ENCODE measurements at places on chromosomes 12 and 14. TPM values are rescaled to one million over a fixed set of nuclear protein-coding genes. Genes with fewer than 3 reads are reported as not detected.
A peak's percentile ranks its signal among the peaks of the same experiment; 100 is the strongest.

DNA sequence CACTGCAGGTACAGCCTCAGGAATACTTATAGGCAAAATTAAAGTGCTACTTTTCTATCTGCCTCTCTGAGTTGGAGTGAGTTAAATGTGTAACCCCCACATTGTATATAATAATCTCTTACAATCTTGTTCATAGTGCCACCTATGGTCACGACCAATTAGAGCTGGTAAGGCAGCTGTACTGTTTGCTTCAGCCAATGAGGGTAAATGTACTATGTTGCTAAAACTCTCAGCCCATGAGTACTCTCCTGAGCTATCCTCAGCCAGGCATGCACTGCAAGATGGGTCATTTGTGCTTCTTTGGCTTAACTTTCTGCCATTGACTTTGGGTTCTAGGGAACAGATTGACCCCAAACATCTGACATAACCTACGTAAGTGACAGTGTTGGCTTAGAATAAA lies 15.0 kb upstream of the MDM2 start:
- H3K36me3 ChIP-seq = no peaks in the 10 kb centered on the region
- H3K27ac ChIP-seq = no peak overlapping the region
- H3K4me3 ChIP-seq = no peak overlapping the region
- DNase-seq = no peak
- no peaks in the 10 kb centered on the region for H3K27me3 ChIP-seq
- peaks cover under 1% of the 10 kb centered on the region for H3K4me1 ChIP-seq

GRCh38 chr12:128551266-128551665 lies 272.5 kb downstream of the SLC15A4 start:
- no peak overlapping the region for H3K27ac ChIP-seq
- no peak for DNase-seq
- H3K36me3 ChIP-seq = no peaks in the 10 kb centered on the region
- H3K4me3 ChIP-seq = no peak overlapping the region
- no peaks in the 10 kb centered on the region for H3K4me1 ChIP-seq

GRCh38 chr14:100790502-100791347 lies 35.2 kb upstream of the MEG3 start:
- no peaks in the 10 kb centered on the region for H3K4me1 ChIP-seq
- H3K27ac ChIP-seq = no peak overlapping the region

DNA sequence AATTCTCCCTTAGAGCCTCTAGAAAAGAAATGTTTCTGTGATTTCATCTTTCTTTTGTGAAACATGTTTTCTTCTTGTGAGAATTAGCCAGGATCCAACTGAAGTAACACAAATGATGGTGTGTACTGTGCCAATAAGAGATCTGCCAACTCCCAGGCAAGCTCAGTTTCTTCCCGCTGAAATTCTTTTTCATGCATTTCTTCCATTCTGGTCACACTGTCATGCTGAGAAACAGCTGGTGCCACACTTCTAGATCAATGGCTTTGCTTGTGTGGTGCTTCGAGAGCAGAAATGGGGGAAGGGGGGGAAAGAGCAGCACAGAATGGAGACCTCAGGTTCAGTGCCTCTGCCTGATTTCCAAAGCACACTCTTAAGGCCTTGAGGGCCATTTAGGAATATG lies 41.4 kb upstream of the FGF6 start:
- H3K36me3 ChIP-seq = peaks cover 39% of the 10 kb centered on the region
- no peak overlapping the region for H3K27ac ChIP-seq
- H3K27me3 ChIP-seq = no peaks in the 10 kb centered on the region
- no peak for DNase-seq
- no peaks in the 10 kb centered on the region for H3K4me1 ChIP-seq
- no peak overlapping the region for H3K4me3 ChIP-seq

GRCh38 chr14:99790978-99791376 lies 2.2 kb upstream of the EML1 start:
- H3K4me1 ChIP-seq = peaks cover 92% of the 10 kb centered on the region
- no peak overlapping the region for H3K4me3 ChIP-seq
- DNase-seq = no peak
- no peaks in the 10 kb centered on the region for H3K27me3 ChIP-seq
- H3K27ac ChIP-seq = peak overlapping the region; percentile 93

Gene PIANP
- total RNA-seq = 1.8 TPM

DNA sequence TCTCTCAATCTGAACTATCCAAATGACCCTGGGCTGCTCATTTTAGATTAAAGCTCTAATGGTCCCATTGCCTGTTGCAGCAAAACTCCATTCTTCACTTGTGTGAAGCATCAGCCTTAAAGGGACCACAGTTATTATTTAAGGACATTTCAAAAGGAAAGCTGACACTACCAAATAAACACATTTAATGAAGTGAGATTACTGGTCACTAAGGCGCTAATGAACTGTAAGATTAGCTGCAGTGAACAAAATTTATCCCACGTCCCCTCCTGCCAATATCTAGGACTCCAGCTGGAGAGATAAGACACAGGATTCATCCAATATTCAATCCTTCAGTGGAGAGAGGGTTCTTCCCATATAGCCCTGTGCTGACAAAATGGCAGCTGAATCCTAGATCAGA lies 1029.2 kb upstream of the SEL1L start:
- no peaks in the 10 kb centered on the region for H3K36me3 ChIP-seq
- no peak overlapping the region for H3K4me3 ChIP-seq
- no peaks in the 10 kb centered on the region for H3K27me3 ChIP-seq
- no peak for DNase-seq
- H3K4me1 ChIP-seq = no peaks in the 10 kb centered on the region

- no peak overlapping the region for H3K27ac ChIP-seq
- H3K4me3 ChIP-seq = no peak overlapping the region
- peaks cover 3% of the 10 kb centered on the region for H3K4me1 ChIP-seq
- no peaks in the 10 kb centered on the region for H3K27me3 ChIP-seq
- no peaks in the 10 kb centered on the region for H3K36me3 ChIP-seq
Measured at GRCh38 chr14:29851397-29851796, 76.2 kb downstream of the PRKD1 start.

Gene GRIP1
- 13.3 TPM for total RNA-seq

DNA sequence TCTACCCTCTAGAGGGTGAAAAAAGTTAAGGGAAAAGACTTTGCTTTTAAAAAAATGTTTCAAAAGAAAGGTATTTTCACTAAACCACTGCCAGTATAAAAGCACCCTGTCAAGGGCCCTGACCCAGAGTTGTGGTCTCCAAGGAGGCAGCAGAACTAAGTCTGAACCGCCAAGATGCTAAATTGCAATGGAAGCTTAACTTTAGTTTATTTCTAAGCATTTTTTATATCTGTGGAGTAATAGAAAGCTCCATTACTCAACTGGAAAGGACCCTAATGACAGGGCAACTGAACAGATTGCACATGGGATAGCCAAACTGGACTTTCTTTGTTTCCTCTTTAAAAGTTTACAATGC lies 379.8 kb downstream of the NAV3 start:
- no peaks in the 10 kb centered on the region for H3K27me3 ChIP-seq
- no peak overlapping the region for H3K27ac ChIP-seq
- H3K4me1 ChIP-seq = no peaks in the 10 kb centered on the region
- H3K36me3 ChIP-seq = no peaks in the 10 kb centered on the region

- H3K4me3 ChIP-seq = no peak overlapping the region
- no peaks in the 10 kb centered on the region for H3K4me1 ChIP-seq
- peaks cover 24% of the 10 kb centered on the region for H3K27me3 ChIP-seq
Measured at GRCh38 chr12:117300174-117300573, 61.3 kb downstream of the NOS1 start.

DNA sequence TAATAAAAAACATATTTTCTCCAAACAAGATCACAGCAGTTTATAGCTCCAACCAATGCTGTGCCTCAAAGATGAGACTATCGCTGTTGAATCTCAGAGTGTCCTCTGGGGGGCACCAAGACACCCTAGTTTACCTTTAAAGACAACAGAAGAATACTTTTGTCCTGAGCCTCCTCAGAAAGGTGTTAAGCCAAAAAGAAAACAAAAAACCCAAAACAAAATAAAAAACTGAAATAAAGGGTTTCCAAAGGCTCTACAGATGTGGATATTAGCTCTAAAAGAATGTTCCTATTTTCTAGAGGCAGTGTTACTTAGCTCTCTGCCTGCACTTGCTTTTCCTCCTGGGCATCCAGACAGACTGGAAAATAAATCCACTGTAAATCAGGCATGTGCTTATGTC lies 86.9 kb upstream of the TTC7B start:
- peaks cover 43% of the 10 kb centered on the region for H3K36me3 ChIP-seq
- DNase-seq = no peak
- peaks cover 8% of the 10 kb centered on the region for H3K4me1 ChIP-seq

GRCh38 chr14:55160989-55161388 lies 30.4 kb downstream of the DLGAP5 start:
- no peaks in the 10 kb centered on the region for H3K36me3 ChIP-seq
- no peaks in the 10 kb centered on the region for H3K27me3 ChIP-seq
- no peaks in the 10 kb centered on the region for H3K4me1 ChIP-seq

Gene TCL1A
- not detected for total RNA-seq

Gene INHBE
- total RNA-seq = not detected

DNA sequence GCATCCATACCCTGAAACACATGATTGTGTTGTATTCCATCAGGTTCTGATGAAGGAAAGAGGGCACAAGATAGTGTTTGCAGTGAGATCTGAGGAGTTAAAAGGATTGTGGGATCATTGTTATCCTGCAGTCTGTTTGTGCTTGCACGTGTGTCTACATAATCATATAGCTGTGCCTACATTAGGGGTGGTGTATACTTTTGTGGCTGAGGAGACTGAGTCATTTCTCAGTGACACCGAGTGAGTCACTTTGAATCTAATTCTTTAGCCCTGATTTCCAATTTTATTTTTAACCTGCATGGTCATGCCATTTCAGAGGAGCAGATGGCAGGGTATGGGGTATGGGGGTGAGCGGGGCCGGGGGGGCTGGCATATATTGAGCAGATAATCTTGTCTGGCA lies 133.2 kb downstream of the ANO4 start:
- no peak overlapping the region for H3K4me3 ChIP-seq
- no peak for DNase-seq
- no peak overlapping the region for H3K27ac ChIP-seq
- no peaks in the 10 kb centered on the region for H3K4me1 ChIP-seq
- H3K27me3 ChIP-seq = no peaks in the 10 kb centered on the region

GRCh38 chr14:46368275-46368674 lies 283.3 kb downstream of the RPL10L start:
- H3K27ac ChIP-seq = no peak overlapping the region
- DNase-seq = no peak
- H3K36me3 ChIP-seq = no peaks in the 10 kb centered on the region
- no peaks in the 10 kb centered on the region for H3K4me1 ChIP-seq

DNA sequence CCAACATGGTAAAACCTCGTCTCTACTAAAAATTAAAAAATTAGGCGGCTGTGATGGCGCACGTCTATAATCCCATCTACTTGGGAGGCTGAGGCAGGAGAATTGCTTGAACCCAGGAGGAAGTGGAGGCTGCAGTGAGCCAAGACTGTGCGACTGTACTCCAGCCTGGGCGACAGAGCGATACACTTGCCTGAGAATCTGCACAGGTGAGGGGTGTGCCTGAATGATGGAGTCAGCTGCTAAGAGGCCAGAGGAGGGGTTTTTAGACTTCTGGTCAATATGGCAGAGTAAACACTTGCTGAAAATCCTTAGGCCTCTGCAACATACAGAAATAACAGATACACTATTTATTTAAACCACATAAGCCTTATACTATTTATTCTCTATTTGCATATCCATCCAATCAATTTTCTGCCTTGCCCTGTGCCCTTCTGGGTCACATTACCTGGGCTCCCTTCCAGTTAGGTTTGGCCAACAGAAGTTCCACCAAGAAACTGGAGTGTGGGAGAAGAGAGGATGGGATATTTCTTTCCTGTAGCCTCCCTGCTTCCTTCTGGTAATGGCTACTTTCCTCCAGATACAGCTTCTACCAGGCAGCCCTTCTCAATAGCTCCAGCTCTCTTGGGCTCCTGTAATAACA lies 117.6 kb downstream of the EFCAB11 start:
- no peaks in the 10 kb centered on the region for H3K36me3 ChIP-seq
- no peaks in the 10 kb centered on the region for H3K27me3 ChIP-seq
- no peak overlapping the region for H3K4me3 ChIP-seq
- H3K27ac ChIP-seq = no peak overlapping the region
- no peaks in the 10 kb centered on the region for H3K4me1 ChIP-seq
- no peak for DNase-seq

DNA sequence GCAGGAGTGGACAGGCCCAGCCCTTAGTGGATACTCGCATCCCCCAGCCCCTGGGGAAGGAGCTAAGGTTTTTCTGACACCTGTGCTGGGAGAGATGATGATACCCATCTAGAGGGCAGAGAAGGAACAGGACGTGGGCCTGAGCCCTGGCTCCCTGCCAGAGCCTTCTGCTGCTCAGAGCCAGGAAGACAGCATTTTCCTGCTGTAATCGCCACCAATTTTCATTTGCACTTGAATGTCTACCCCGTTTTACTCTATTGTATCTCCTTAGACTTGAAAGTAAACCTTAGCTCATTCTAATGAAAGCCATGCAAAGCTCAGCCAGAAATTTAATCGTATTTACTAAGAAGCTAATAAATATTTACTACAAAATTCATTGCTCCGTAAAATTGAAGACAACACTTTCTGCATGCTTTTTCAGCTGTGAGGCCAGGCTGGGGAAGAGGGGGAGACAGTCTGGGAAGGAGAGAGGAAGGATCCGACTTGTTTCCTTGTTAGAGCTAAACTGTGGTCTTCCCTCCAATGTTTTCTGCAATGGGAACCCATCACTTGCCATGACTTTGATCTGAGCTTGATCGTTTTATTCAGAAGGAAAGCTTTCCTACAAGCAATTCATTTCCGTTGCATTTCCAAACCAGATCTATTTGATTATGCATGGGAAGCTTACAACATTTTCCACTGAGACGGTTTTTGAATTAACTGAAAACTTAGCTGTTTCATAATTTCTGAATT lies 17.6 kb upstream of the TRAF3 start:
- no peaks in the 10 kb centered on the region for H3K36me3 ChIP-seq
- H3K27ac ChIP-seq = no peak overlapping the region
- no peak for DNase-seq
- peaks cover 8% of the 10 kb centered on the region for H3K4me1 ChIP-seq
- H3K4me3 ChIP-seq = no peak overlapping the region
- no peaks in the 10 kb centered on the region for H3K27me3 ChIP-seq

GRCh38 chr12:107094183-107094448 lies 767 bp upstream of the CRY1 start:
- H3K4me3 ChIP-seq = peak overlapping the region; percentile 92
- H3K4me1 ChIP-seq = peaks cover 18% of the 10 kb centered on the region
- peak; percentile 92 for DNase-seq
- H3K27me3 ChIP-seq = no peaks in the 10 kb centered on the region

- H3K27me3 ChIP-seq = no peaks in the 10 kb centered on the region
Measured at GRCh38 chr12:102169922-102170621, 27.6 kb downstream of the PMCH start.

DNA sequence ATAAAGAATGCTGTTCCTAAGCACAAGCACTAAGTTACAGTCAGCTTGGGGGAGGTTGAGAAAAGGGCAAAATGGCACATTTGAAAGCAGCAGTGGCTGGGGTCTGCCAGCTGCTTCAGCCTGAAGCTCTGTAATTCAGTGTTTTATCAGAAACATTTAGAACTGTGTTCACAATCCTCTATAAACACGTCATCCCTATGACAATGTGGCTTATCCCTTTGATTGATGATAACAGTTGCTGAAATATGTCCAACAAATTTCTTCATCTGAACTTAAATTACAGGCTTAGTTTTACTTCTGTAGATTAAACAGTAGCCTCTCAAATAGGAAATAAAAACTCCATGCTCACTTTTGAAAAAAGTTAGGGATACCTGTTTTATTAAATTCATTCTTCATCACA lies 108.8 kb downstream of the VEZT start:
- H3K27ac ChIP-seq = no peak overlapping the region
- peaks cover 14% of the 10 kb centered on the region for H3K4me1 ChIP-seq
- no peaks in the 10 kb centered on the region for H3K36me3 ChIP-seq
- DNase-seq = peak; percentile 75
- H3K27me3 ChIP-seq = no peaks in the 10 kb centered on the region

Measured in esophagus muscularis mucosa (tissue), 4 donors.